ENCODE measurements at places on chromosomes 5 and 9. TPM values are rescaled to one million over a fixed set of nuclear protein-coding genes. Genes with fewer than 3 reads are reported as not detected.

Gene PHF19
- polyA plus RNA-seq, result 2.0 TPM

Gene GABRA1
- polyA plus RNA-seq, result not detected

Gene UGT3A1
- polyA plus RNA-seq, result 180 TPM

Gene FOXD4
- not detected for polyA plus RNA-seq

Gene RNF208
- 2.7 TPM for polyA plus RNA-seq

Gene HK3
- 7.5 TPM for polyA plus RNA-seq
